ENCODE measurements at places on chromosomes 11 and 22.

GRCh38 chr11:118913411-118914125 is 12.2 kb downstream of the BCL9L start:
- peak; percentile 53 for DNase-seq

DNA sequence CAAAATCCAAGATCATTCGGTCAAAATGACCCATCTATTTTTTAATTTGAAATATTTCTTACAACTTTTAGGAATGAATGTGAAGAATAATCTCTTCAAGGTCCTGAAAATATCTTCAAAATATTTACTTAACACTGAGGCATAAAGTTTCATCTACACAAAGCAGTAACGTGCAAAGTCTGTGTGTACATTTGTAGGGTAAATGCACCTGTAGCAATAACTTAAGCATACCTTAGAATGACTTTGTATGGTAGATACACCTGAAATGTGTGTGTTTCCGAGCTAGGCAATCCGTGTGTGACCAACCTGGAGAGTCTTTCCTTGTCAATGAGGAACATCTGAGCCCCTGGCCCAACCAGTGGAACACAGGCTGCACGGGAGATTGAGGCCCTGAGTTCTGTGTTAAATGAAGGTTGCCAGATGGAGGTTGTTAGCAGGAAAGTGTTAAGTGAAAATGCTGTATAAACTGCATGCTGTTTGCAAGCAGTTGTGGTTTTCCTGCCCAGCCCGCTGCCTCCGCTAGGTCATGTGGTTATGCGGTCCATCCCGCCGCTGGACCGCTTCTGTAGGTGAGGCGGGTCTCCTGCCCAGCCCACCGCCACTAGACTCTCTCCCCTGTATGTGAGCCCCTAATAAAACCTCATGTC is 7.6 kb upstream of the CTR9 start:
- DNase-seq: peak; percentile 27

DNA sequence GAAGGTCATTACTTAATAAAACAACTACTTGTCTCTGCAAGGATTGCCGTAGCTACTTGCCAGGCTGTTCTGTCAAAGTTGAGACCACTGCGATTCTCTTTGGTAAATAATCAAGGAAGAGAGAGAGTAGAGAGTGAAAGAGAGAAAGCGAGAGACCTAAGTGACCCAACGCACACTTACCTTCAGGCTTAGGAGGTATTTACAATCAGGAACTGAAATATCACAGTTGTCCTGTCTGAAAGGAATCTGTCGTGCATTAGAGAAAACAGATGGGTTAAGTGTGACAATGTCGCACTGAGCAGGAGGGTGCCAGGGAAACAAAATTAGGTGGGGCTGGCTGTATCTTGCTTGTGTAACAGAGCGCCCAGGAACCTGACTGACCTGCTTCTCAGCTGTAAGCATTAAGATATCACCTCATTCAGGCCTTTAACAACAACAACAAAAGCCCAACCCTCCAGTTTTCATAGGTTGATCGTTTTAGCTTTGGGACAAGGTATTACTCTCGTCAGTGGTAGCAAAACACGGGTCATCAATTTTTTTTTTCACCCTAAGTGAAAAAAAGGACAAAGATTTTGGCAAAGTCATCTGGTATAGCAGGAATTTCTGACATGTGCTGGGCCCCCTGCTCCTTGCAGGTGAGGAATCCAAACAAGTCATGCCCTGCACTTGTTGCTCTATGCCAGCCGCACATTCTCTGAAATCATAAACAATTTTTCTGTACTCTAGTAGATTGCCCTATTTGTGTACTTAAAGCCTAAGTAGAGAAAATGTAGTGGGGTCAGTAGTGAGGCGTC is at the start of gene MUC15:
MUC15 (minus strand) TSS at position 403 of the 794 bp plus-strand sequence. CDS start 5,169 bp downstream, outside the sequence.
- no peak for DNase-seq

GRCh38 chr11:99693941-99694492 is 673.3 kb downstream of the CNTN5 start:
- no peak for DNase-seq

DNA sequence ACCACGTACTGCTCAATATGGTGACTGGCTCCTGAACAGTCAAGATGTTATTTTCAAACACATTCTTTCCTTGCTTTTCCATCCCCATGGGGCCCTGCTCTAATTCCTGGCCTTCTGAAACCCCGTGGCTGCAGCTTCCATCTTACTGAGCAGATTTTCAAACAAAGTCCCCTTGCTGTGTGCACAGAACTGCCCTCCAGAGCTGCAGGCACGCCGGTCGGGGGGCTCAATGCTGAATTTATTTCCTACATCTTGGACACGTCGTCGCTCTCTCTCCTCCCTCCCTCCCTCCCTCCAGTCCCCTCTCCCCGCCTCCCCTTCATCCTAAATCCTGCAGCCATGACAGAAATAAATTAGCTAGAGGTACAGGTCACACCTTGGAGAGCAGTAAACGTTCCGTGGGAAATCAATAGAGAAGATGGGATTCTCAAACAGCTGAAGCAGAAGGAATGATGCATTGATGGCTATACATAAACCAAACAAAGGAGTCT is 243.1 kb upstream of the BLID start:
- no peak for DNase-seq

- no peak for DNase-seq
Observed at GRCh38 chr11:130199792-130200191, 40.2 kb downstream of the ST14 start.

DNA sequence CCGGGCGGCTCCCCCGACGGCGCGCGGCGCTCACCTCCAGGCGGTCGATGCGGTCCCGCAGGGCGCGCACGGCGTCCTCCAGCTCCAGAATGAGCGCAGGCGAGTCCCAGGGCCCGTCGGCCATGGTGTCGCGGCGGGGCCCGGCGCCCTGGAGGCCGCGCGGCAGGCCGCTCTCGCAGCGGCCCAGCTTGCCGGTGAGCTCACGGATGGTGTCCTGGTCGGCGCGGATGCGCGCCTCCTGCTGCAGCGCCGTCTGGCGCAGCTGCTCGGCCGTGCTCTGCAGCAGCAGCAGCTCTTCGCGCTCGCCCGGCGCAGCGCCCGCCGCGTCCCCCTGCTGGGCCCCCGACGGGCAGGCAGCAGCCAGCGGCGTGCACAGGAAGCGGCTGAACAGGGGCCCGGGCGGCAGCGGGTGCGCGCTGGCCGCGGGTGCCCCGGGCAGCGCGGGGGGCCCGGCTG is 599 bp downstream of the NPTXR start:
- DNase-seq: peak; percentile 38

DNA sequence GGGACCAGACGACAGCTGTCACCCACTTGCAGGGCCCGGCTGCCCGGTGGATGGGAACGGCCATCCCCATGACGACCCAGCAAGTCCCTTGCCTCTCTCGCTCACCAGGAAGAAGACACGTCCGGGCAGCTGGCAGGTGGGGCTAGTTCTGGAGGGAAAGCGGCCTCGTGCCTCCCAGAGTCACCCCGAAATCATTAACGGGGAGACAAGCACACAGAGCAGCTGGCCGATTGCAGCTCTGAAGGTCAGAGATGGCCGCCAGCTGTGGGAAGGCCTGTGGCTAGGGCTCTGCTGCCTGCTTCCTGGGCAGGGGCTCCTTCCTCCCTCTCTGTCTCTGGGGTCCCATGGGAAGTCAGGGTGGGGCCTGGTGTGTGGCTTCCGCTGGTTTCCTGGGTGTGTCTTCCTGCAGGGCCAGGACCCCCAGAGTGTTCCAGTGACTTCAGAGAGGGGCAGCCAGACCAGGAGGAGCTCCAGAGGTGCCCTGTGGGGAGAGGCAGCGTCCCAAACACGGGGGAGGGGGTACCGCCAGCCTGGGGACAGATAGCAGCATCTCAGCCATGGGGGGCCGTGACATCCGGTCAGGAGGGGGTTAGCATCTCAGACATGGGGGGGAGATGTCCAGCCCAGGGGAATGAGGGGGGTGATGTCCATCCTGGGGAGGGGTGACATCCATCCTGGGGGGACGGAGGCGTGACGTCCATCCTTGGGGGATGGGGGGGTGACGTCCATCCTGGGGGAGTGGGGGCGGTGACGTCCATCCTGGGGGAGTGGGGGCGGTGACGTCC is 114.9 kb downstream of the KCNQ1 start:
- no peak for DNase-seq

DNA sequence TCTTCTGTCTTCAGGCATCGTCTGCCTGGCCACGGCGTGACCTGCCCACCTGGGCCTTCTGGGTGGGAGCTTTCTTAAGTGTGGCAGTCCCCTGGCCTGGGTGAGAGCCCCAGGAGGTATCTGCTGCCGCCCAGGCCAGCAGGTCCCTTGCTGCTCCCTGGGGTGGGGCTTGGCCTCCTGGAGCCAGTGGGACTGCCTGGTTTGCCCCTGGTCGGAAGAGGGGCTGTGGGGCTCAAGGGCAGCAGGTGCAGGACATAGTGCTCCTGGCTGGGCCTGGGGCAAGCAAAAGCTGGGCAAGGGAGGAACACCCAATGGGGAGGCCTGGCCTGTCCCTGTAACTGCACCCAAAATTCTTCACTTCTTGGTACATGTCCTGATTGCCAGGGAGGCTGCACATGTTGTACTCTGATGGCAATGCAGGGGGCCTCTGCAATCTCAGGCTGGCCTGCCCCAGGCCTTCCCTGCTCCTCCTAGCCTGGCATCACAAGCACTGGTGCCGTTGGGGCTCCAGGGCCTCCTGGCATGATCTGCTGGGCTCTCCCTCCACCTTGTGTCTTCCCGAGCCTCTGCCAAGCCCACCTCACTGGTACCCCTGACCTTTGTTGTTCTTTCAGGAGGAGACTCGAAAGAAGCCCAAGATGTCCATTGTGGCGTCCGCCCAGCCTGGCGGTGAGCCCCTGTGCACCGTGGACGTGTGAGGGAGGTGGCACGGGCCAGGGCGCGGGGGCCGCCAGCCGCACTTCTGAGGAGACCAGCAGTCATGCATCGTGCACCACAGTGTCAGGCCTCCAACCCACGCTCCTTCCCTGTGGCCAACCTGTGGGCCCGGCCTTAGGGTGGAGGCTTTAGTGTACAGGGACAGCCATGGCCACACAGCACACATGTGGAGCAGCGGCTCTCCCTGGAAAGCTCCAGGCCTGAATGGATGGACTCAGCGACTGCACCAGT is 6.2 kb upstream of the RANBP1 start:
- no peak for DNase-seq

DNA sequence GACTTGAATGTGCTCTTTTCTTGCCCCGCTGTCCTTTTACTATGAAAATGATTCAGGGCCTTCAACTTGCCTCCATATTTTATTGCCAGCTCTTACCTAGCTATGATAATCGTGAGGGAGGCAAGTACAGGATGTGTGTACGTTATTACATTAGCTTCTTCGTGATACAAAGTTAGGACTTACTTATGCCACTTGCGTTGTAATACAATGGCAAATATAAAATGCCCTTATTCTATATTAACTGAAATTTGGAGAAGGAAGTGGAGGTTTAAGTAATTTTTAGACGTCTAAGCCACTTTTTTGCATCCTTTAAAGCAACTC is 10.8 kb upstream of the CCT8L2 start:
- DNase-seq: no peak

- DNase-seq: no peak
Observed at GRCh38 chr11:78715639-78716311, 141.1 kb upstream of the NARS2 start.

- DNase-seq: no peak
Observed at GRCh38 chr11:134522782-134523570, 110.9 kb upstream of the B3GAT1 start.

DNA sequence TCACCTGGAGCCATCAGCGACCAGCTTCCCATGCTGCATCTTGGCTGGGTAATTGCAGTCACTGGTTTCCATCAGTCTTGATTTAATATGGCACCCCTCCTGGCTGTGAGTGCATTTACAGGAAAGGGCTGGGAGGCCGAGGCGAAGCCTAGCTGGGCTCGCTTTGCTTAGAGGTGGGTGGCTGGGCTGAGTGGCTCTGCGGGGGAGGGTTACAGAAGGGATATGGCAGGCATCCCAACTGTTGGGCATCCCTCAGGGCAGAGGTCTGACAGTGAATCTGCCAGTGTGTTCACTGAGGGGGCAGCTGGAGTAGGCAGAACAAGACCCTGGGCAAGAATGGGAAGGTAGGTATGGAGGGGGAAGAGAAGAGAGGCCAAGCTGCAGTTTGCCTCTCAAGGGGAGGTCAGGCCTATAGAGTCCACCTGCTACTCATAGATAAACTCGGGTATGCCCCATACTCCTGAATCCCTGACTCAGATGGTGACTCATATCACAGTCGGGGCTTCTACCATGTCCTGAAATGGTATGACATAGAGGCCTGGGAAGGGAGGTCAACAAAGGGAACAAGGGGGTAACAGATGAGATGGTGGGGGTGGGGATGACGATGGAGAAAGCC is 77.5 kb upstream of the PHOX2A start:
- DNase-seq: no peak

GRCh38 chr11:98561877-98562395 is 458.8 kb upstream of the CNTN5 start:
- no peak for DNase-seq

GRCh38 chr22:37182949-37183245 is 5.2 kb downstream of the C1QTNF6 start:
- DNase-seq: no peak

GRCh38 chr11:96062134-96062533 is 138.2 kb upstream of the MTMR2 start:
- no peak for DNase-seq

DNA sequence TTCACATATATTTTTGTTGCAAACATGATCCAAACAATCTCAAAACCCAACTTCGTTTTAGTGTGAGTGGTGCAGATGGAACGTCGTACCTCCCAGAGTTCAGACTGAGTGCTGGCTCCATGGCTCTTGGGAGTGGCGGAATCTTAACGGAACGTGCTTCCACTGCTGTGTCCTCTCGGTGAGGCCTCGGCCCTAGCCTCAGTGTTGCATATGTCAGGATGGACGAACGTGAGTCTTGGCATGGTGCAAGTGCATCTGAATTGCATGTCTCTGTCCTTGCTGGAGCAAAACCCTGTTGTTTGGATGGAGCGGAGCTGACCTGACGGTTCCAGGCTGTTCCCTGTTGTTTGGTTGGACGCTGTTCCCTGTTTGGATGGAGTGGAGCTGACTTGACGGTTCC is 306.8 kb downstream of the TBC1D22A start:
- DNase-seq: no peak

- no peak for DNase-seq
Observed at GRCh38 chr11:83046621-83047172, 25.0 kb downstream of the RAB30 start.

GRCh38 chr22:42475122-42475521 is 42.9 kb upstream of the NFAM1 start:
- DNase-seq: no peak

DNA sequence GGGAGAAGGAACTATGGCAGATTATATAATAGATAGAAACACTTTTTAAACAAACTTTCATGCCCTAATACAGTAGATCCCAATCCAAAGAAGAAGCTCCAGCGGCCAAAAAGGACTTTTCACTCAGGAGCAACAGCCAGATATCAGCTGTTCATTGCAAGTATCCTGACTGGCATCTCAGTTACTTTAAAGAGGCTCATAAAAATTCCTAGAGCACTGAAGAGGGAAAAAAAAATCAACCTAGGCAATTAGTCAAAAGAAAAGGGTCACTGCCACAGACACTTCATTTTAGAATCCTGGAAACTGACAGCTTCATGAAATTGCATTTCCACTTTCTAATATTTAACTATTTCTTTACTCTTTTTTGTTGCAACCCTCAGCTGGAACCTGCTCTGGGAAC is 170.6 kb upstream of the SOX6 start:
- no peak for DNase-seq

DNA sequence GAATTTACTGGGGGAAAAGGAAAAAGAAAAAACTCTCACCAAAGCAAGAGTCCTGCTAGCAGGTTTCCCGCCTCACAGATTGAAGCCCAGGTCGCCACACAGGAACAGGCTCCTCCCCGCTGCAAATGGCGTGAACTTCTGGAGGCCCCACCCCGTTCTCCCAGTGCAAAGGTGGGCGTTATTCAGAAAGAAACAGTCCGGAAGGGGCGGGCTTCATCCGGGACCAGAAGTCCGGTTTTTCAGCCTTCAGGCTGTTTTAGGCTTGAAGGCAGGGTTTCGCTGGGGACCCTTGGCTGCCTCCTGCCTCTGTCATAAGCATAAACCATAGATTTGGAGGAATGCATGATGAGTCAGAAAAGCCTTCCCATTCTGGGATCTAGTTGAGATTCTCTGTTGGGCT is 148.3 kb upstream of the POU2AF2 start:
- no peak for DNase-seq

Data from activated gamma-delta T cell (primary cell).